ENCODE measurements at places on chromosomes 7 and 10.

DNA sequence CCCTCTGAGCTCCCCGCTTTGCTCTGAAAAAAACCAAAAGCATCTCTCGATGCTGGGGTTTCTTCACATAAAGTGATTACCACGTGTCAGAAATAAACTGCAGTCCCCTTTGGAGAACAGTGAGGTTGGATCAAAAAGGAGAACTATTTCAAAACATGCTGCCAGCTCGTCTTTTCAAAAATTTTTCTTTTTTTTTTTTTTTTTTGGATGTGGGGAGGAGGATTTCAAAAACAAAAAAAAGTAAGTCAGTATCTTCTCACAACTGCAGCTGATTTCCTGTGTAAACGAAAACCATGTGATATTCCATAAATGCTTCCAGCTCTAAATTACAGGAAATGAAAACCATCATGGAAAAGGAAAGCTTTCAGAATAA is 155.0 kb upstream of the LYZL2 start:
- no peak for DNase-seq

DNA sequence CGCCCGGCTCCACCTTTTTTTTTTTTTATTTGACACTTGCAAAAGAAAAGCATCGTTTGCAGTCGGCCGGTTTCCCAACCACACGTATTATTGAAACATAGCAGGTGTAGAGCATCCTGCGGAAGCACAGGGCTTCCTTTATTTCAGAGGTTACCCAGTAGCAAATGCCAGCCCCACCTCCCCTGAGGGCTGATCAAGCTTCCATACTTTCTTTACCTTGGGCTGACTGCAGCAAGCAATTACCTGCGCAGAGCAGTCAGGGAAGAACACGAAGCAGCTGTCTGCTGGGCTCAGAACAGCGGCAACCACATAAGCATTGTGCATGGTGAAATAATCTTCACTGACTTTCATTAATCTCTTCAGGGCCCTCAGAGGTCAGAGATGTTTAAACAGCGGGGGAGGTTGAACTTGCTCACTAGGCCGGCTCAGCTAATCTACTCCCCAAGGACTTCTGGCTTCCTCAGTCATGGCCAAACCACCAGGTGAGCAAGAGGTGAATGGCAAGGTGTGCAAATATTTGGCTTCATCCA is 784.7 kb upstream of the AUTS2 start:
- DNase-seq, result no peak

DNA sequence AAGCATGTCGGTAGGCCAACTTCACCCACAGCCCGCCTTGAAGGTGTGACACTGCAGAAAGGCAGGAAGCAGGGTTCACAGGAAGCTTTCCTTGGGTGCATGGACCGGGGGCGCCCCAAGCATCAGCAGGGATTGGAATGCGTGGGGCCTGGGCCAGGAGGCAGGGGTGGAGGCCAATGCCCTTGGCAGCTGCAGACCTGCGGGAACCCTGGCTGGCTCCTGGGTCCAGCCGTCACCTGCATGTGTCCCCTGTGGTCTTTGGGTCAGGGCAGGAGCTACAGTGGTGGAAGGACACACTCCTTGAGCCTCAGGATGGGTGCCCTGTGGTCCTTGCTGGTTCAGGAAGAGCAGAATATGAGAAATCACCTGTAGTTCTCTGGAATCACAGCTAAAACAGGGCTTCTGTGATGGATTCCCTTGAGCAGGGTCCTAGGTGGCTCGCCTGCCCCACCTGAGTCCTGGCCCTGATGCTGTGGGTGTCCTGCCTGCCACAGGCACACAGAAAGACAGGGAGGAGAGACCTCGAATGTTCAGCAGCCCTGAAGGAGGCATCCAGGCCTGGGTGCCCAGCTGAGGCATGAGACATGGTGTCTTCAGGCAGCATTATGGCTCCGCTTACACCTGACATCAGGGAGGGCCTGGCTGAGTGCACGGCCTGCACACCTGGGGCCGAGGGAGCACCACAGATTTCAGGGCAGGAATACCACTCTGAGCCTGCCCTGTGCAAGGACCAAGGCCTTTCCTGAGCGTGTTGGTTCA is 15.1 kb downstream of the ANTXRL start:
- peak; percentile 3 for DNase-seq

DNA sequence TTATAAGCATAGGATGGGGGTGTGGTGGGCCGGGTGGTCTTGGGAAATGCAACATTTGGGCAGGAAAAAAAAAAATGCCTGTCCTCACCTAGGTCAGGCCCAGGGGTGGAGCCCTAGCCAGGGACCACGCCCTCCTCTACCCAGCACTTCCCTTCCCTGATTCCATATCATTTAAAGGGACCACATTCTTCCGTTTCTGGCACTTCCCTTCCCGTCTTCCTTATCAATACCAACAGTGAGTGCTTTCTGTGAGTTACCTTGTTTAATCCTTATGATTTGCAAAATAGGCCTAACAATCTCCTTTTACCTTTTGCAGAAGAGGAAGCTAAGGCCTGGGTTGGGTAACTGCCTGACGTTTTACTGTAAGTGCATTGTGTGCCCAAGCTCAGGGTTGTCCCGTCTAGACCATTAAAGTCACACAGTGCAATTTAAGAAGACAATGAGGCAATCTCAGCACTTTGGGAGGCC is 16.7 kb upstream of the C10orf95 start:
- DNase-seq, result no peak

- DNase-seq, result no peak
Measured at GRCh38 chr7:36966636-36967035, 242.3 kb upstream of the AOAH start.

DNA sequence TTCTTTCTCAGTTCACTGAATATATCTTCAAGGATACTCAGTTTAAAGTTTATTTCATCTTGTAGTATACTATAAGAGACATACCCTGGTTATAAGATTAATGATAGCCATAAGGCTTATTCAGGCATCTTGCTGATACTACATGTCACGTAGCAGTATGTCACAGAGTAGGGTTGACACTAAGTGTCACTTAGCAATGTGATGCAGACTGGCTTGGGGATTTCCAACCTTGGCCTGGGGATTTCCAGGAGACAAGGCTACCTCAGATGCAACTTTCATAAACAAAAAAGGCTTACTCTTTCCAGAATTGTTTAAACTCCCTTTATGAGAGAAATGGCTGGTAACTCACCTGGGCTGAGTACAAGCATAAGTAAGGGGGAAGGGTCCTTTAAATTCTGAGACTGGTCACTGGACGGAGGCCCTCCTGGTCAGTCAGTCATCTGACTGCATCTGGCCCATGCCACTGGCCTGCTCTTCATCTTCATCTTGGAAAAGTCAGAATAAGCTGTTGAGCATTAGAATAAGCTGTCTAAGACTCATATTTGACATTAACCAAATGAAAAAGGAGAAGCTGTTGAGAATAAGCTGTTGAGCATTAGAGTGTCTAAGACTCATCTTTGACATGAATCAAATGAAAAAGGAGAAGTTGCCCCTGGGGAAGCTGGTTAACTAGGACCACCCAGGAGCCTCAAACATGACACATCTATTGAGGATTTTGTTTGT is 9.5 kb downstream of the SLC13A1 start:
- DNase-seq, result no peak

GRCh38 chr10:97891497-97892167 is 42.0 kb downstream of the GOLGA7B start:
- DNase-seq, result no peak

DNA sequence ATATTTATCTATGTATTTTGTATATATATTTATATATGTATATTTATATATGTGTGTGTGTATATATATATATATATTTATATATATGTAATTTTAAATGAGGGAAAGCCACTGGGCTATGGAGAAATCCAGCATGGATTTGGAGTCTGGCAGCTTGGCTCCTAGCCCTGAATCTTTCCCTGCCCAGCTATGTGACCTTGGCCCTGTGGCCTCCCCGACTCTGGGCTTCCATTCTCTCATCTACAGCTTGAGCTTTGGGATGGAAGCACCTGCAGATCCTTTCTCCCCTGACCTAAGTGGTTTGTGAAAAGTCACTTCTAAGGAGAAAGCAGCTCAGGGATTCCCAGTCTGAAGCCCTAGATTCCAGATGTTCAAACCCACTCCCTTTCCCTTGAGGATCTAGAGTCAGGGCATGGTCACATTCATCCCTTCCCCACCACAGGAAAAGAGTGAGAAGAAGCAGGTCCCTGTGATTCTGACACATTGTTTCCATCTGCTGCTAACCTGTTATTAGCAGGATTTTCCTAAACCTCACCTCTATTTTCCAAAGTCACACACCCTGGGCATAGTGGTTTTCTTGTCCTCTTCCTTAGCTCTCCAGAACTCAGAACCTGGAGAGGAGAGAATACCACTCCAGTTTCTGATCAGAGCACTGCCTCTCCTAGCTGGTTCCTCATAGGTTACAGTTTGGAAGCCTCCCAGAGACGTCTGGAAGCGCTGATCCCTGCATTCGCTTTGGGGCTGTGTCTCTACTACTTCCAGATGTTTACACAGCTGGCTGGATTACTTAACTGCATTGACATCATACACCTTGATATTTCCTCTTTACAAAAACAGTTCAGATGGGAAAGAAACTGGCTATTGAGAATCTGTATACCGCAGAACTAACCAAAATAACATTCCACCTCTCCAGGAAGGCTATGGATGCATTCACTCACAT is 327.5 kb upstream of the ZMIZ1 start:
- DNase-seq, result peak; percentile 80
